Stomach (tissue), 19 donors: ENCODE measurements at places on chromosomes 2 and 18. TPM values are rescaled to one million over a fixed set of nuclear protein-coding genes. Genes with fewer than 3 reads are reported as not detected.

The PDE11A gene
- not detected for polyA plus RNA-seq

GRCh38 chr18:13278062-13278630 lies 59.6 kb downstream of the LDLRAD4 start:
- no peaks in the 10 kb centered on the region for H3K27me3 ChIP-seq
- no peak overlapping the region for H3K27ac ChIP-seq
- H3K36me3 ChIP-seq = no peaks in the 10 kb centered on the region
- H3K4me3 ChIP-seq = no peak overlapping the region

DNA sequence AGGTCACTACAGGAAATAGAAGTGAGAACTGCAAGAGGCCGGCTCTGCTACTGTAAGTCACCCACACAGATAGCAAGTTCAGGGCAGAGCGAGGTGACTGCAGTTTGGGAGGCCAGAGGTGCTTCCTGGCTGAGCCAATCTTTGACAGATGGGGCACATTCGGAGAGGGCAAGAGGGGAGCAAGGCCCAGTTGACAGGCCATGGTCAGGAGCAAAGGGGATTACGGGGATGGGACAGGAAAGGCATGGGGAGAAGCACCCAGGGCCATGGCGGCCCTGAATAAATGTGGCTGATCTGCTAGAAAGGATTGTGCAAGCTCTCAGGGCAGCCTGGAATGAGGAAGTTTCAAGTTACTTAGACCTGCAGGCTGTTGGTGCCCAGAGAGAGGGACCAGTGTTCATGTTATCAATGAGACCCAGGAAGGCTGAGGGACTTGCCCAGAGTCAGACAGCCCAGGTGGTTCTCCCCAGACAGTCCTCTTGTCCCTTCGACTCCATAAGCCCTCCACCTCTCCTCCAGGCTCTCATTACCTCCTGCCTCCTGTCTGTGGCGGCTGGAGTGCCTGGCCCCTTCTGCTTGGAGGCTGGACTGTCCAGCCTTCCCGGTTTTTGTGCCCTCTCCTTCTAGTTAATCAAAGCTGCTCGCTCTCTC lies 123.3 kb downstream of the CTIF start:
- H3K27me3 ChIP-seq = no peaks in the 10 kb centered on the region
- no peak overlapping the region for H3K4me3 ChIP-seq
- DNase-seq = peak; percentile 56
- H3K36me3 ChIP-seq = peaks cover 16% of the 10 kb centered on the region
- peaks cover 15% of the 10 kb centered on the region for H3K4me1 ChIP-seq
- no peak overlapping the region for H3K27ac ChIP-seq

GRCh38 chr2:230172852-230173251 lies 46.9 kb downstream of the SP110 start:
- H3K36me3 ChIP-seq = peaks cover 10% of the 10 kb centered on the region
- DNase-seq = no peak
- no peaks in the 10 kb centered on the region for H3K4me1 ChIP-seq

- no peak overlapping the region for H3K4me3 ChIP-seq
- H3K36me3 ChIP-seq = no peaks in the 10 kb centered on the region
- H3K4me1 ChIP-seq = no peaks in the 10 kb centered on the region
Observed at GRCh38 chr18:36769172-36769571, 59.6 kb downstream of the TPGS2 start.

The GALM gene
- polyA plus RNA-seq = 7.6 TPM

The LIPG gene
- 2.5 TPM for polyA plus RNA-seq

GRCh38 chr2:190767821-190768220 lies 112.8 kb upstream of the GLS start:
- H3K27ac ChIP-seq = no peak overlapping the region
- no peak for DNase-seq
- no peak overlapping the region for H3K4me3 ChIP-seq
- no peaks in the 10 kb centered on the region for H3K36me3 ChIP-seq
- H3K27me3 ChIP-seq = no peaks in the 10 kb centered on the region
- no peaks in the 10 kb centered on the region for H3K4me1 ChIP-seq

The SERPINB11 gene
- 2.7 TPM for polyA plus RNA-seq

DNA sequence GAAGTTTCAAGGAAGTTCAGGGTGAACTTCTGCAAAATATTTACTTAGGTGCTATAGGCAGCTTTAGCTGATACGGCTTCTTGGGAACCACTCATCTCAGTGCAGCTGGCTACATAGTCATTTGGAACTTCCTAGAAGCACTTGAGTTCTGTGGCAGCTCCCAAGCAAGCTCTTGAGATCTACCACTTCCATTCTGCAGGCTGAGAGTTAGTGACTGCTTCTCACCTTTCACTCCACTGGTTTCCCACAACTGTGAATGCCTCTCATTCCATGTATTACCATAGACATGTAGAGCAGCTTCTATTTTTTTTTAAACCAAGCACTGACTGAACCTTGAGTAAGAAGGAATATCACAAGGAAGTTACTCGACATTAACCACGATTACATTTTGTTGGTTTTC lies 994.1 kb upstream of the ACVR2A start:
- H3K27ac ChIP-seq = no peak overlapping the region
- no peaks in the 10 kb centered on the region for H3K4me1 ChIP-seq
- H3K27me3 ChIP-seq = no peaks in the 10 kb centered on the region
- H3K36me3 ChIP-seq = no peaks in the 10 kb centered on the region
- DNase-seq = no peak

The VWC2L gene
- polyA plus RNA-seq = not detected

The PLGLB2 gene
- polyA plus RNA-seq = 3.3 TPM

The B3GNT7 gene
- polyA plus RNA-seq = 8.0 TPM

The ZBTB14 gene
- 5.1 TPM for polyA plus RNA-seq

The PLA2R1 gene
- polyA plus RNA-seq = 3.9 TPM

The RUFY4 gene
- not detected for polyA plus RNA-seq

DNA sequence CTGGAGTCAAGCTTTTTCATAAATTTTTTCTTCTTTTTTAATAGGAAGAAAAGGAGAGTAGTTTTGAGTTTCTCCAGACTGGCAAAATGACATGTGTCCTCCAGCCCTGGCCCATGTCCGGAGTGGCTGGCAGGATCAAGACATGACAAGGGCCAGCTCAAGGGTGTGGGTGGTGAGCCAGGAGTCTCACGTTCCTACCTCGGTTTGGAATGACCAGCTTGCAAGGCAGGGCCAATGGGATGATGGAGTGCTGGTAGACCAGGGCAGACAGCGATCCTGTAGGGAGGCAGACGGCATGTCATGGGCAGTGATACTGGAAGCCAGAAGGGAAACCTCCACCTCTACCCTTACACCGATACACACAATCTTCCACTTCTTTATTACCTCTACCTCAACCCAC lies 190.6 kb downstream of the TNS1 start:
- no peak overlapping the region for H3K4me3 ChIP-seq
- H3K27ac ChIP-seq = peak overlapping the region; percentile 13
- peaks cover 53% of the 10 kb centered on the region for H3K4me1 ChIP-seq
- no peak for DNase-seq

GRCh38 chr18:21254576-21254975 lies 12.5 kb downstream of the GREB1L start:
- H3K36me3 ChIP-seq = no peaks in the 10 kb centered on the region
- H3K27me3 ChIP-seq = no peaks in the 10 kb centered on the region
- no peak for DNase-seq
- no peaks in the 10 kb centered on the region for H3K4me1 ChIP-seq

- peak overlapping the region; percentile 57 for H3K27ac ChIP-seq
- peak overlapping the region; percentile 13 for H3K4me3 ChIP-seq
- no peaks in the 10 kb centered on the region for H3K27me3 ChIP-seq
- DNase-seq = no peak
Observed at GRCh38 chr2:239295377-239296019, 105.3 kb downstream of the HDAC4 start.

DNA sequence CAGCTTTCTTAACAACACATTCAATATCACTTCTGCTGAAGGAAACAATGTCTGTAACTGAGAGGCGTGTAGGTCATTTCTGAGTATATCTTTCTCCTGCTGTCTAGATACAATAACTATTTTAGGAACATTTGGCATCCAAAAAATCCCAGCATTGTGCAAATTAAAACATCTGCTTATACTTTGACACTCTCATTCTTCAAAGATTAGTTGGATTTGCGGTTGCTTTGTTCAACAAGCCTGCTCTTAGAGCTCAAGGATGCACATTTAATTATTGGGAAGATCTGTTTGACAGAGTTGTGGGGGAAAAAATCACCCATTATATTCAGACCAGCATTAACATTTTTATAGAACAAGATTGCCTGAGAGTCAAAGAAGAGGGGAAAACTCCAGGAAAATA lies 449.5 kb upstream of the HNRNPA3 start:
- no peak overlapping the region for H3K27ac ChIP-seq
- no peak for DNase-seq
- no peak overlapping the region for H3K4me3 ChIP-seq
- H3K27me3 ChIP-seq = no peaks in the 10 kb centered on the region
- no peaks in the 10 kb centered on the region for H3K4me1 ChIP-seq
- H3K36me3 ChIP-seq = no peaks in the 10 kb centered on the region

GRCh38 chr2:152475982-152476381 lies 141.0 kb downstream of the FMNL2 start:
- H3K36me3 ChIP-seq = no peaks in the 10 kb centered on the region
- H3K4me1 ChIP-seq = peaks cover 28% of the 10 kb centered on the region
- H3K27ac ChIP-seq = no peak overlapping the region
- H3K4me3 ChIP-seq = no peak overlapping the region

The SLC11A1 gene
- polyA plus RNA-seq = 4.2 TPM

- H3K27ac ChIP-seq = no peak overlapping the region
- peaks cover 10% of the 10 kb centered on the region for H3K4me1 ChIP-seq
- no peak for DNase-seq
- no peaks in the 10 kb centered on the region for H3K36me3 ChIP-seq
Observed at GRCh38 chr2:143514413-143514812, 385.2 kb downstream of the ARHGAP15 start.

GRCh38 chr2:173555833-173556232 lies 201.2 kb downstream of the CDCA7 start:
- DNase-seq = no peak
- H3K36me3 ChIP-seq = no peaks in the 10 kb centered on the region
- no peak overlapping the region for H3K27ac ChIP-seq
- no peaks in the 10 kb centered on the region for H3K4me1 ChIP-seq
- no peak overlapping the region for H3K4me3 ChIP-seq

GRCh38 chr18:79393635-79394533 lies 1.8 kb upstream of the NFATC1 start:
- H3K4me3 ChIP-seq = peak overlapping the region; percentile 54
- peaks cover 3% of the 10 kb centered on the region for H3K27me3 ChIP-seq
- H3K4me1 ChIP-seq = peaks cover 49% of the 10 kb centered on the region
- peak; percentile 96 for DNase-seq
- no peaks in the 10 kb centered on the region for H3K36me3 ChIP-seq

DNA sequence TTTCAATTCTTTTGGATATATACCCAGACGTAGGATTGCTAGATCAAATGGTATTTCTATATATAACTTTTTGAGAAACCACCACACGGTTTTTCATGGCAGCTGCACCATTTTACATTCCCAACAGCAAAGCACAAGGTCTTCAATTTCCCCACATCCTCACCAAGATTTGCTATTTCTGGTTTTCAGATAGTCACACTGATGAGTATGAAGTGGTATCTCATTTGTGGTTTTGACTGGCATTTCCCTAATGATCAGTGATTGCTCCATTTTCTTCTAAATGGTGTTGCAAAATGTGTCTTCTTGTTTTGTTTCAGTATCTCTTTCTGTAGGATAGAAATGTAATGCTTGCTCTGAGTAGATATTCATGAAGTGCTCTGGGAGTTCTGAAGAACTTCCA lies 52.0 kb downstream of the ANKRD44 start:
- H3K27me3 ChIP-seq = no peaks in the 10 kb centered on the region
- no peaks in the 10 kb centered on the region for H3K36me3 ChIP-seq
- H3K4me1 ChIP-seq = peaks cover 13% of the 10 kb centered on the region
- DNase-seq = no peak

- no peaks in the 10 kb centered on the region for H3K27me3 ChIP-seq
- no peak overlapping the region for H3K4me3 ChIP-seq
- peaks cover 8% of the 10 kb centered on the region for H3K36me3 ChIP-seq
- DNase-seq = no peak
Observed at GRCh38 chr18:35132021-35132902, 91.0 kb downstream of the MAPRE2 start.

The SLC4A3 gene
- polyA plus RNA-seq = 1.2 TPM

GRCh38 chr2:46029332-46029811 lies 267.8 kb upstream of the EPAS1 start:
- H3K27me3 ChIP-seq = no peaks in the 10 kb centered on the region
- H3K27ac ChIP-seq = peak overlapping the region; percentile 45
- H3K4me3 ChIP-seq = no peak overlapping the region
- peaks cover 14% of the 10 kb centered on the region for H3K4me1 ChIP-seq
- H3K36me3 ChIP-seq = no peaks in the 10 kb centered on the region

The LINC00305 gene
- polyA plus RNA-seq = not detected

DNA sequence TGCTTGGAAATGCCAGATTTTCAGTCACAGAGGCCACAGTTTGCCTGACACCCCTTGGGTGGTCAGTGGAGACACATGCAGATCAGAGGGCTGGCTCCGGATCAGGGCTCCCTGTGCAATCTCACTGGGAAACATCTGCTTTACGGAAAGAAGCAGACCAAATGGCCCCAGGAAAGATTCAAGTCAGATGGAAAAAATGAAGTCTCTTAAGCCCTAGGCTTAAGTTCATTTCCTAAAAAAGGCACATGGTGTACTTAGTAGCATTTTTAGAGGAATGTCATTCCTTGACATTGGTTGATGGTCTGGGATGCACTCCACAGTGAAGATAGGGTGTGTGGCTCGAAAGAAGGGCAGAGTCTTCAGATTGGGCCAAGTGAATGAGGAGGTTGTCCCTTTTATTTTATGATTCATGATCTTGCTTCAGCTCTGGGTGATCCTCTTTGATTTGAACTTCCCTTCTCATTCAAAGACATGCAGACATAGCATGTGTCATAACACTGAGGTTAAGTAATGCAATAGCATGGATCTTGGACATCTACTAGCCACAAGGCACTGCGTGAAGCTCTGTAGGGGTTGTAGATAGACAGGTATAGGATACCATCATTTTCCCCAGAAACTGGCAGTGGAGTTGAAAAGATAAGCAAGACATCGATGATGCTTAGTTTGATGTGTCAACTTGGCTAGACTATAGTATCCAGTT lies 56.5 kb downstream of the KCNE4 start:
- H3K27me3 ChIP-seq = no peaks in the 10 kb centered on the region
- H3K4me1 ChIP-seq = no peaks in the 10 kb centered on the region
- DNase-seq = no peak
- no peak overlapping the region for H3K4me3 ChIP-seq
- no peaks in the 10 kb centered on the region for H3K36me3 ChIP-seq

The IL18R1 gene
- 1.5 TPM for polyA plus RNA-seq
